ENCODE measurements at places on chromosomes 6 and 20.

DNA sequence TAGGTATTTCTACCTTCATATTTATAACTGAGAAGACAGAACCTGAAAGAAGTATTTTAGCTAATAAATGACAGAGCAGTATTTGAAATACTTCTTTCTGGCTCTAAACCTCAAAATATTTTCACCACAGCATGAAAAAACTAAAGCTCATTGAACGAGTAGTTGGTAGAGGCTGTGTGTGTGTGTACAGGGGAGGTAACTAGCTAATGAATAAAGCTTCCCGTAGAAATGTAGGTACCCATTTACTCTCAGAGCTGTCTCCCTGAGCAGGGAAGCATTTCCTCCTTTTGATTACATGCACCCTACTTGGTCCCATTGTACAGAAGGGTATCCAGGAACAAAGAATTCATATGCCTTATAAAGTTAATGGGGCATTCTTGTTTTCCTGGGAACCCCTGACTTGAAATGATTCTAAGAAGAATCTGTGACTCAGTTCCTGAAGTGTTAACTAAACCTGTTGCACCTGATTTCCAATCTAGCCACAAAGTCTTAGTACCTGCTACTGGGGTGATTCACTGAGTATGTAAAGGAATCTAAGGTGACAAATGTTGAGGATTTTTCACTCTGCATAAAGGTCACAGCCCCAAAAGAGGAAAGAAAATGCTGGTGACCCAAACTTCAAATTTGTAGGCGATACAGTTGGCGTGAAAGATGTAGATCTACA is 12.5 kb downstream of the CRYBG1 start:
- no peak for DNase-seq

GRCh38 chr6:16060039-16060438 is 68.8 kb upstream of the MYLIP start:
- DNase-seq, result no peak

DNA sequence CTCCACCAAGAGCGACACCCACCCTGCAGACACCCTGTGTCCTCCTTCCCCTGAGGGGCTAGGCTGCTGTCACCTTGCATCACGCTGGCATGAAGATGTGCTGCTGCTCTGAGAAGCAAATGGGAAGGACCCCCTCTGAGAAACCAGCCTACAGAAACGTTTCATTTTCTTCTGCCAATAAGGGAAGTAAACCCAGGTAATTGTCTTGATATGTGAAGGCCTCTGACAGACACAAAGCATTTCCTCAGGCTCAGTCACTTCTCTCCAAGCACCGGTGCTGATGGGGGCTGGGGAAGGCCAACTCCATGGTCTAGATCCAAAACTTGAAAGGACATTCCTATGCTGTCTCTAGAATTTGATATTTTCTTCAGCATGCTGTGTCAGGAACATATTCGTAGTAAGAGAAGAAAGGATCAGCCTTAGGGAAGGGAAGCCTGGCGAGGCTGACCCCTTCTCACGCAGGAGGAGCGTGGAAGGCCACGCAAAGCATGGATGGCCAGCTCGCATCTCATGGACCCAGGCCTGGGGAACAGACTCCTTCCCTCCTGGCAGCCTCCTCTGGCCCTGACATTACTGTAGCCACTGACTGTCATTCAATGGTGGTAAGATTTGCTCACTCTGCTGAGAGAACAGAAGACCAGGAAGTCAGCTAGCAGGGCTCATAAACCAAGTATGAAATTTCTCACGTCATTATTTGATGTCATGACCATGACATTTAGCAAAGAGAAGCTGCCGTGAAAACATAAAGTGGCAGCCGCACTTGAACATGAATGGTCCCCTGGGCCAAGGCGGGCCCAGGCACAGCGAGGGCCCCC is 20.4 kb downstream of the ACSS1 start:
- DNase-seq, result no peak

GRCh38 chr6:167787896-167788562 is 38.7 kb upstream of the AFDN start:
- DNase-seq, result no peak

DNA sequence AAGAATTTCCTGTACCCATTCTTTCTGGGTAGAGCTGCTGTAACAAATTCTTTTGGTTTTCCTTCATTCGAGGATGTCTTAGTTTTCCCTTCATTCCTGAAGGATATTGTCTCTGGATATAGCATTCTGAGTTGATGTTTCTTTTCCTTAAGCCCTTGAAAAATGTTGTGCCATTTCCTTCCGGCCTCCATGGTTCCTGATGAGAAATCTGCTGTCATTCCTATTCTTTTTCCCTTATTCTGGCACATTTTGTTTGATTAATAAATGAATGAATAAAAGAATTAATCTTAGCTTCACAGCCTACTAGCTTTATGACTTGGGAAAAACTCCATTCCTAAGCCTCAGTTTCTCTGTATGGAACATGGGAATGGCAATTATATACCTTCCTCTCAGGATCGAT is 173.1 kb downstream of the EYA2 start:
- no peak for DNase-seq

- no peak for DNase-seq
Measured at GRCh38 chr6:28838289-28838633, 85.5 kb downstream of the TRIM27 start.

GRCh38 chr6:65818576-65818975 is 111.5 kb upstream of the EYS start:
- no peak for DNase-seq

- no peak for DNase-seq
Measured at GRCh38 chr6:14739827-14740226, 506.0 kb upstream of the JARID2 start.

DNA sequence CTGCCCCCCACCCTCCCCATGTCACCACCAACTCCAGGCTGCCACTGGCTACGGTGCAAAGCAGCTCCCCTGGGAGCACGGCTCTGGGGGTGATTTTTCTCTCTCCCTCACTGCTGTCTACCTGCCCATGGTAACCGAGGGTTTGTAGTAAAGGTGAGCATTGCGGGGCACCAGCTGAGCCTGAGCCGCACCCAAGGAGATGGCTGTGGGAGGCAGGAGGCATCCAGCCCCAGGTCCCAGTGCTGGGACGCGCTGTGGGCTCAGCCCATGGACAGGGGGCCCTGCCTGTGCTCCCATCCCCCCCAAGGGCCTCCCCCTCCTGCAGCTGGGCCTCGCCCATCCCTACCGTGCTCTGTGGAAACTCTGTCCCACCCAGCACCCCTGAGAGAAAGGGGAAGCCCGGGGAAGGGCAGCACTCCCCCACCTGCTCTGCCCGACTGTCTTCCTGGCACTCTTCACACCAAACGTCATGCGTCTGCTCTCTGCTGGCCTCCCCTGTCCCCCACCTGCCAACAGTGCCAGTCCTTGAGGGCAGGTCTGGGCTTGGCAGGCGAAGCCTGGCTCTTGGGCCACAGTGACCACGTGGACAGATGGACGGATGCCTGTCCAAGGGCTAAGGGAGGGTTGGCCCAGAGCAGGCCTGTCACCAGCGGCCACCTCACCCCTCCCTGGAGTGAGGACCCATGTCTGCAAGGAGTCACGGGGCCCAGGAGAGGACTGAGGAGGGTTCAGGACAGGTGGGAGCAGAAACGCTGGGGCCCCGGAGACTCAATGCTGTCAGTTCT is 3.8 kb upstream of the CHRNA4 start:
- no peak for DNase-seq

Data from Panc1 (cell line).